ENCODE measurements at places on chromosomes 16 and 17.

GRCh38 chr16:23561586-23561985 lies 4.1 kb downstream of the UBFD1 start:
- DNase-seq = no peak

GRCh38 chr17:77602062-77602746 lies 356.3 kb upstream of the TNRC6C start:
- no peak for DNase-seq

GRCh38 chr17:31058976-31059375 lies 35.8 kb upstream of the NF1 start:
- DNase-seq = no peak

DNA sequence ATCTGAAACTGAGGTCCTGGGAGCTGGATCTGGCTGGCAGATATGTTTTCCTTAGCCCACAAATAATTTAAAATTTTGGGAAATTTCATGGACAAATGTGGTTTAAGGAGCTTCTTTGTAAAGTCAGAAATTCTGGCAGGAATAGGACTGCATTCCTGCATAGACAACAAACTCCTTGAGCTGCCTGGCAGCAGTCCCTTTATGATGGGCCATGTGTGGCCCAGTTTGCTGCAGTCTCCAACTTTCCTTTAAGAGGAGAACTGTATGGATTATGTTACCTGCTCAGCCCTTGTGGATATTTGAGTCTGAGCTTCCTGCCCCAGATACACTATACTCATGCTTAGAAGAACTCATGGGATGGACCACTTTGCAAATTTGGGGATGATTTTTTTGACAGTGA lies 48.5 kb upstream of the HS3ST2 start:
- DNase-seq = no peak

- DNase-seq = no peak
Measured at GRCh38 chr17:58911741-58912343, 156.2 kb downstream of the PPM1E start.

GRCh38 chr17:12928736-12929135 lies 89.1 kb downstream of the ELAC2 start:
- DNase-seq = no peak

DNA sequence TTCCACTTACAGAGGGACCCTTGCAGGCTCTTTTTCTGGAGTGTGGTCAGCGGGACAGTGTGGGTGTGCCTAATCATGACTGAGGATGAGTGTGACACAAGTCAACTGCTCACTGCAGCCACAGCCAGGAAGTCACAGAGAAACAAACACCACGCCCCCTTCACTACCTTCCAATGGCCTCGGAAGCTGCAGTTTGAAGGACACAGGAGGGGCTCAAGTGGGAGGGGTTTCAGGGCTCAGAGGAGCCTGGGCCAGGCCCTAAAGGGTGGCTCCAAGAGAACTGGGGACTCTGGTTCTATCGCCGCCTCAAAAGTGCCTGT lies 116.2 kb upstream of the SDK2 start:
- DNase-seq = no peak

- DNase-seq = peak; percentile 24
Measured at GRCh38 chr17:33039874-33040273, 48.2 kb downstream of the SPACA3 start.
